ENCODE measurements at places on chromosomes 12 and 14.

DNA sequence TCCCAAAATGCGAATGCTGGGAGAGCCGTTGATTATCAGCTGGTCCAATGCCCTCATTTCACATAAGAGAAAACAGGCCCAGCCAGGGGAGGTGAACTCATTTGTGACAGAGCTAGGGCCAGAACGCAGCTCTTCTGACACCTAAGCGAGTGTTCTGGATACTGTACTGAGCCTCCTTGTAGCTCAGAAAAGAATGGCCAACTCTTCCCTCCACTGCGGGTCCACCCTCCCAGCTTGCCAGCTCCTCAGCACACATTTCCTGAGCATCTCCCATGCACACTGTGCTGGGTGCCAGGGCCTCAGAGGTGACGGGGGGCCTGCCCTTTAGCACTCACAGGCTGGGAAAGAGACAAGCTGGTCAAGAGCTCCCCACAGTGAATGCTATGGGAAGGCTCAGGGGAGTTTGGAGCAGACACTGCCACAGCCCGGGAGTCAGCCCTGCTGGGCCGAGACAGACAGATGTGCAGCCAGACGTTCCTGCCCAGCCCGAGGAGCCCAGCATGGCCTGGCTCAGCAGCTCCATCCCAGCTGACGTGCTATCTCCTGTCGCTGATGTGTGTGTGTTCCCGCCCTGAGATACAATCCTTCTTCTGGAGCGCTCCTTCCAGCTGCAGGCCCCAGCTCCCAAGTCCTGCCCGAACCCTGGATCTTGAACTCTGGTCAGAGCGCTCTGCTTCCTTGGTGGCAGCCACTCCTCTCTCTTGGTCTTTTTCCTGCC, 3.5 kb downstream of the CMTM5 start:
- no peak for DNase-seq
- H3K27me3 ChIP-seq = peaks cover 4% of the 10 kb centered on the region
- H3K4me1 ChIP-seq = no peaks in the 10 kb centered on the region
- no peak overlapping the region for H3K4me3 ChIP-seq

DNA sequence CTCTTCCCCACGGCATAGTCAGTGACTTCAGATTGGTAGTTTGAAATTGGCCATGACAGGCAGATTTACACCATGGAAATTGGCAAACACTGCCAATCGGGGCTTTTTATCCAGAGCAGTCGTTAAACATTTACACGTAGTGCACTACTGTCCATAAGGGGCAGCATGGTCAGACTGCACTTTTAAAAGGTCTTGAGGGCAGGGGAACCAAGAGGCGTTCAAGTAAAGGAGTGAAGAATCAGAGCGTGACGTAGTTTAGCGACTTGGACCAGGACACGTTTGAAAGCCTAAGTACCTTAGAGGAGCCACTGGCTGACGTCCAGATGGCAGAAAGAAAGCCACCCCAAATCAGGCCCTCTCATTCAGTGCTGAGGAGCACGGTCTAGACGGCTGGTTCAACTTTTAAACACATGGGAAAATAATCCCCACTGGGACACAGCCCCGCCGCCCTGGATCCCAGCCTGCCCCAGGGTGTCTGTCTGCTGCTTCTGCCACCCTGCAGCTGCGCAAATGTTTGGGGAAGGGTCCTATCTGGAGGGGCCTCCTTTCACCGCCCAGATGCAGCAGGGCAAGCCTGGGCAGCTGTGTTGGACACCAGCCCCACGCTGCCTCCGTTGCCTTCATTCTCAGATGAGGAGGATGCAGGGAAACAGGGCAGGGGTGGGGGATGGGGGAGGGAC, 52.5 kb upstream of the PPP2R5C start:
- H3K4me1 ChIP-seq = peaks cover 29% of the 10 kb centered on the region
- H3K27ac ChIP-seq = no peak overlapping the region
- DNase-seq = no peak

GRCh38 chr12:68042212-68042699, 53.0 kb downstream of the IFNG-AS1 start:
- H3K4me3 ChIP-seq = no peak overlapping the region
- no peaks in the 10 kb centered on the region for H3K36me3 ChIP-seq
- DNase-seq = no peak
- H3K27ac ChIP-seq = peak overlapping the region; percentile 17
- H3K27me3 ChIP-seq = peaks cover 3% of the 10 kb centered on the region

DNA sequence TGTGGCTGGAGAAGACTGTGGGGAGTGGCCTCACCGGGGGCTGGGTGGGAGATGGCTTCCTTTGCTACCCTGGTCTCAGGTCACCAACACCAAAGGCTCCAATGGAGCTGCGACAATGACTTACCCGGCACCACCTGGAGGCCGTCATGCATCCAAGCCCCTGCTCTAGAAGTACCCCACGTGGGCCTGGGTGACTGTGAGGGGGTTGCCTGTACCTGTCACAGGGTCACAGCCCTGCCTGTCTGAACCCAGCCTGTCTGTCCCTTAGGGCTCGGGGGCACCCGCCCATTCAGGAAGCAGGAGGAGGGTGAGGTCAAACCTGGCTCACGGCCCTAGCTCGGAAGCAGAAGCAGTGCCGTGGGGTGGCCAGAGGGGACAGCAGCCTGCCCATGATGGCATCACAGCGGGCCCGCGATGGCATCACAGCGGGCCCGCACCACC, 18.9 kb downstream of the ABCB9 start:
- H3K27me3 ChIP-seq = no peaks in the 10 kb centered on the region
- no peak for DNase-seq
- no peaks in the 10 kb centered on the region for H3K36me3 ChIP-seq
- peaks cover 20% of the 10 kb centered on the region for H3K4me1 ChIP-seq
- peak overlapping the region; percentile 65 for H3K27ac ChIP-seq

GRCh38 chr14:77041881-77042545, 13.5 kb upstream of the IRF2BPL start:
- peaks cover 82% of the 10 kb centered on the region for H3K4me1 ChIP-seq
- peak overlapping the region; percentile 97 for H3K27ac ChIP-seq
- DNase-seq = no peak
- peak overlapping the region; percentile 78 for H3K4me3 ChIP-seq
- no peaks in the 10 kb centered on the region for H3K27me3 ChIP-seq

GRCh38 chr12:79737875-79738718, 47.3 kb upstream of the PAWR start:
- no peak for DNase-seq
- no peaks in the 10 kb centered on the region for H3K36me3 ChIP-seq
- H3K27ac ChIP-seq = no peak overlapping the region
- H3K4me3 ChIP-seq = no peak overlapping the region
